Glomerular endothelial cell (primary cell): ENCODE measurements at places on chromosomes 16 and 17. TPM values are rescaled to one million over a fixed set of nuclear protein-coding genes. Genes with fewer than 3 reads are reported as not detected.

DNA sequence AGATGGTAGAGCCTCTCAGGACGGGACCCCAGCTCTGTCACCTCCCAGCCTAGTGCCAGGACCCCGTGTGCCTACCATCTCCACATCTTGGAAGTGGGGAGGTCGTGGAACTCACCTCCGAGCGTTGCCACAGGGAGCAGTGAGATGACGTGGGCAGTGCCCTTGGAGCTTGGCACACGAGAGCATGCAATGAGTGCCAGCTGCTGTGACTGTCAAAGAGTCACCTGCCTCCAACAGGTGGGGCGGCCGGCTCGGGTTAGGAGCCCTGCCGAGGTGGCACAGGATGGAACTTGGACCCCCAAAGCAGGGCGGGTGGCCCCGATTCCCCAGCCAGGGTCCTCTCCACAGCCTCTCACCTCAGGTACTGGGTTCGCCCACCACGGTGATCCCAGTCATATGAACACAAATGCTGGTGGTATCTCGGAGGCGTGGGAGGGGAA, 5.5 kb downstream of the VPS4A start:
- no peak for DNase-seq

GRCh38 chr16:75070012-75070841, 46.4 kb downstream of the LDHD start:
- DNase-seq: no peak

DNA sequence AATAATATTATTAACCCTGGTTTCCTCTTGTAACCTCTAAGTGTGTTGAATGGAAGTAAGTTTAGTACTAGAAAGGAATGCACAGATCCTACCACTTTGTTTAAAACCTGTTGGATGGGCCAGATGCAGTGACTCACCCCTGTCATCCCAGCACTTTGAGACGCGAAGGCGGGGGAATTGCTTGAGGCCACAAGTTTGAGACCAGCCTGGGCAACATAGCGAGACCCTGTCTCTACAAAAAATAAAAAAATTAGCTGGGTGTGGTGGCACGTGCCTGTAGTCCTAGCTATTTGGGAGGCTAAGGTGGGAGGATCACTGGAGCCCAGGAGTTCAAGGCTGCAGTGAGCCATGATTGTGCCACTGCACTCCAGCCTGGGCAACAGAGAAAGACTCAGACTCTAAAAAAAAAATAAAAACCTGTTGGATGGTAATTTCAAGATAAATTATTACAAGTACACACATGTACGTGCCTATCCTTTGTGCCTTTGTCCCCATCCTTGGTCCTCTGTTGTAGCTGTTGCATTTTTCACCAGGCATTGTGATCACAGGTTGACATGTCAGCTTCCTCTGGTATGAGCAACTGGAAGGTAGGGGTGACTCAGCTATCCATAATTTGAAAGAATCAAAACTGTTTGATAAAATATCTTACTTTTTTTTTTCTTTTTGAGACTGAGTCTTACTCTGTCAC, 30.7 kb upstream of the METTL9 start:
- DNase-seq: no peak

DNA sequence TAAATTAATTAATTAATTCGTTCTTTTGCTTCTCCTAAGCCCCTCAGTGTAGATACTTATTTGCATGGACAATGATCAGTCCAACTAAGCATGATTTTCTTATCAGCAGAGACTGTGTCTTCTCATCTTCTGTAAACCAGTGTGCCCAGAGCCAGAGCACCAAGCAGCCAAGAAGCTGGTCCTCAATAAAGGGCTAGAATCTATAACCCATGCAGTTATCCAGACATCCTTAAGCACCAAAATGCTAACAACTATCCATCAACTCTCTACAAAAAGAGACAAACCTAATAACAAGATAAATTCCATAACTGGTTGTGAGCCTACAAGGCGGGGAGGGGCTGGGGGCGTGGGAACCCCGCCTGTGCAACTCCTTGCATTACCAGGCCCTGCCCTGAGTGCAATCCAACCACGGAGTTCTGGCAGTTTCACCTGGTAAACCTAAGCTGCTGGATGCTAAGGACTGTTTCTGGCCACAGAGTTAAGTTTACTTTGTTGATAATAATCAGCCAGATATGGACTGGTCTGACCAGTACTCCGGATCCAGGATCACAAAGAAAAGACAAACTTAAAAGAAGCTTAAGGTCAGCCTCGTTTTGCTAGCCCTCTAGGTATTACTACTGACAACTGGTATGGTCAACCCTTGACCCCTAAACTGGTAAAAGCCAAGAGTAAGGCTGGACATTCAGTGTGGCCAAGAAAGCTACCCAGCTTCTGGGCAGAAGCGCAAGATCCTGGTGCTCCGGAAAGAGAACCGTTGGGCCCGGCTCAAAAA, 51.5 kb downstream of the ZFHX3 start:
- no peak for DNase-seq

- DNase-seq: no peak
Measured at GRCh38 chr17:5789528-5789927, 205.2 kb upstream of the NLRP1 start.

- no peak for DNase-seq
Measured at GRCh38 chr16:13883276-13883675, 36.7 kb upstream of the ERCC4 start.

GRCh38 chr17:850851-851763, 69.0 kb downstream of the MRM3 start:
- no peak for DNase-seq

GRCh38 chr17:81831957-81832607, 1.0 kb downstream of the MCRIP1 start:
- DNase-seq: no peak

DNA sequence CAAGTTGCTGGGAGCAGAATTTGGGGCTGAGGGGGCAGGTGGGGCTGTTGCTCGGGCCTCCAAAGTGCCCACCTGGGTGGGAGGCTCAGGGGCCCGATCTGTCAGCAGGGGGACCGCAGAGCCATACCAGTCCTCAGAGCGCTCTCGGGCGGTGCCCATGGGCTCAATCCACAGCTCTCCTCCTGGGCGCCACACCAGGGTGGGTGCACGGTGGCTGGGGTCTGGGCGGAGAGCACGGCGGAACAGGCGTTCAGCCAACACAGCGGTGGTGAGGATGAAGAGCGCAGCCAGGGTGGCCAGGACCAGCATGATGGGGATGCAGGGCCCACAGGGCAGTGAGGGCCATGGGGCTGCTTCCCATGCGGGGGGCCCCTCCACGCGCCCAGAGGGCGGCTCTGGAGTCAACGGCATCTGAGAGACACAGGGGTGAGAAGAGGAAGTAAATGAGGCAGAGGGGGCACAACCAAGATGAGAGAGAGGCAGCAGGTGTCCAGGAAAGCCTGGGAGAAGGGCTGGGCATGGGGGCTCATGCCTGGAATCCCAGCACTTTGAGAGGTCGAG, 1.2 kb downstream of the C16orf54 start:
- DNase-seq: no peak

DNA sequence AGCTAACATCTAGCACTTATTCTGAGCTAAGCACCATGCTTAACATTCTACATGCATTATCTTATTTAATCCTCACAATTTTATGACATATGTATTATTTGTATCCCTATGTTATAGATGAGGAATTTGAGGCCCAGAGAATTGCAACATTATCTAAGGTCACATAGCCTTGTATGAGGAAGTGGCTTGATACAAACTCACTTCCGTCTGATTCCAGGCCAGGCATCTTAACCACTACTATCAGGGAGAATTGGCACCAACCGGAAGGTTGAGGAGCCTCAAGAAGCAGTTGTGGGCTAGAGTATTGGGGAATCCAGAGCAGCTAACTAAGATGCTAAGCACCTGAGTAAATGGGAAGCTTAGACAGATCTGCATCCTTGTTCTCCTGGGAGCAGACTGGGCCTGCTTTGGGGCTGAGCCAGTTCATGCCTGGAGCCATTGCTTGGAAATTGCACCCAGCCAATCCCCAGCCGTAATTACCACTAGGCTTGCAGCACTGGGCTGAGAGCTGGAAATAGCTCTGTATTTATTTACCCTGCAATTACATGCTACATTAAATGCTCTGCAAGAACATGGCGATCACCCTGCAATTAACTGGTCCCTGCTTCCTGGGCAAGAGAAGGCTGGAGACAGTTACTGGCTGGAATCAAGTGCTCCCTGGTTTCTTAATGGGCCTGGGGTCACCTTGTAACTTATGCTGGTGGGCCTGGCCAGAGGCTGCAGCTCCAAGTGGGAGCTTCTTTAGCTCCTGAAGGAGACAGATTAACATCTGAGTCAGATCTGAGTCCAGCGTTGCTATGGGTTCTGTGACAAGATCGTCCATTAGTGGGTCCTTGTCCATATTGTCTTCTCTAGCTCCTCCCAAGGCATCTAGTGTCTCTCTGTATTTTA, 273.1 kb upstream of the CCL2 start:
- no peak for DNase-seq

GRCh38 chr16:3022684-3023414, 893 bp downstream of the HCFC1R1 start:
- DNase-seq: no peak

GRCh38 chr16:57649846-57650245, 18.3 kb upstream of the ADGRG3 start:
- DNase-seq: no peak

- DNase-seq: no peak
Measured at GRCh38 chr17:2192367-2193057, 111.1 kb downstream of the SMG6 start.

- no peak for DNase-seq
Measured at GRCh38 chr16:1194665-1195392, 30.2 kb downstream of the TPSG1 start.

DNA sequence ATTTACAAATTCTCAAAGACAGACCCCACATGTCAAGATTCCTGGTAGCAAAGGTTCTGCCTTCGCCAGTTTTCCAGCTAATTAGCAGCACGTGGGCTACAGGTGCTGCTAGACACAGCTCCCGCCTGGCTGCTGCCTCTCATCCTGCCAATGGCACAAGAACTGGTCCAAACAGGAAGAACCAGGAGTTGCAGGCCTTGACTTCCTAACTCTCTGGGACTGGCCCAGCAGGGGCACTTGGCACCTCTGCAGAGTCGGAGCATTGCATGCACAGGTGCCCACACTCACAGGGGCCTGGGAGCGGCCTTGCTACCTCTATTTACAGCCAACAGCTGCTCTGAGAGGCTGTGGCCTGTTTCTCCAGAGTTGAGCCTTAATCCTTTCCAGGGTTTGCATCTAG, 39.6 kb downstream of the TK2 start:
- DNase-seq: no peak

GRCh38 chr16:22326771-22327445, 29.7 kb downstream of the POLR3E start:
- no peak for DNase-seq

DNA sequence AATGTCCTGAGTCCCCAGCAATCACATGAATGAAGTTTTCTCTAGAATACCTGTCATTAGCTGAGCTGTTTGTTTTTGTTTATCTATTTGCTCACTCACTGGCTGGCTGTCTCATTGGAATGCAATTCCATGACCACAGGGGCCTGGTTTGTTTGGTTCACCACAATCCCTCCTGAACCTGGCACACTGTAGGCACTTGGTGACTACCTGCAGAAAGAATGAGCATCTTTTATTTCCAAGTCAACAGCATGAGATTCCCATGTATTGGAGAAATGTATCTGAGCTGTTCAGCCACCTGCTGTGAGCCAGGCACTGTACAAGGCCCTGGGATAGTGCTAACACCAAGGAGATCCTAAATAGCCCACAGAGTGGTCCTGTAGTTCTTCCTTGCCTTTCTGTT, 345.1 kb downstream of the XYLT1 start:
- no peak for DNase-seq

Gene AGRP
- not detected in 2 replicates for total RNA-seq

Gene BCAR1
- 255 and 278 TPM in 2 replicates for total RNA-seq

Gene INCA1
- 0.39 and 0.76 TPM in 2 replicates for total RNA-seq

Gene HOXB9
- 14.5 and 16.7 TPM in 2 replicates for total RNA-seq

Gene PRR14
- 22.4 and 38.1 TPM in 2 replicates for total RNA-seq

Gene EFCAB5
- total RNA-seq: 0.53 TPM in 2 replicates

Gene TBC1D3K
- 0.06 TPM in 1 of 2 replicates, not detected in the other for total RNA-seq

Gene CA7
- not detected in 2 replicates for total RNA-seq

Gene RPS15A
- total RNA-seq: 1,285 and 2,756 TPM in 2 replicates

Gene GSDMA
- total RNA-seq: not detected in 2 replicates

Gene VEZF1
- total RNA-seq: 39.2 and 56.5 TPM in 2 replicates

Gene MEIOC
- 0.35 TPM in 1 of 2 replicates, not detected in the other for total RNA-seq
